ENCODE measurements at places on chromosomes 2 and 18. TPM values are rescaled to one million over a fixed set of nuclear protein-coding genes. Genes with fewer than 3 reads are reported as not detected.

DNA sequence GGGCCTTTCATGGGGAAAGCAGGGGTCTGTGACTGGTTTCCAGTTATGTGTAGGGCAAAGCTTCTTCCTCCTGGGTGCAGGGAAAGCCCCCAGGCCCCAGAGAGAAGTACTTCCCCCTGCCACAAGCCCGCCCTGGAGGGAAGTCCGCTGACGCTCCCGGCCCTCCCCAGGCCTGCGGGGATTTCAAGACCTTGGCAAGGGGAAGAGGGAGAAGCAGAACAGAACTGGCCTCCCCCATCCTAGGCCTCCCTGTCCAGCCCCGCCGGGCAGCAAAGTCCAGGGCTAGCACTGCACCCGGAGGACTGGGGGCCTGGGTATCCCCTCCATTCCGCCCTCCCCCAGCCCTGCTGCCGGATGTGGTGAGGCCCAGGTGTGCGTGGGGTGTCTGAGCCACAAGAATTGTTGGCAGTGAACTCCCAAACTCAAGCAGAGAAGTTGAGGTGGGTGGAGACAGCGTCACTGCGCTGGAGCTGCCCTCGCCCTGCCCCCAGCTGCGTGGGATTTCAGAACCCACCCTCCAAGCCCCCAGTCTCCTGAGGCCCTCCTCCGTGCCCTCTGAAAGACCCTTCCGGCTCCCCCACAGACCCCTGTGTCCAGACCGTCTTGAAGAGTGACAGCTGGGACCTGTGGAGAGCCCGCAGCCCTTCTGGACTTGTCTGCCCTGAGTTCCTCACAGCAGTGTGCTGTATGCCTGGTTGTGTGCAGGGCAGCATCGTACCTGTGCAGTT, 1.1 kb upstream of the DUSP2 start:
- peak; percentile 78 for DNase-seq

Gene LIPG
- 5.5 TPM for total RNA-seq

DNA sequence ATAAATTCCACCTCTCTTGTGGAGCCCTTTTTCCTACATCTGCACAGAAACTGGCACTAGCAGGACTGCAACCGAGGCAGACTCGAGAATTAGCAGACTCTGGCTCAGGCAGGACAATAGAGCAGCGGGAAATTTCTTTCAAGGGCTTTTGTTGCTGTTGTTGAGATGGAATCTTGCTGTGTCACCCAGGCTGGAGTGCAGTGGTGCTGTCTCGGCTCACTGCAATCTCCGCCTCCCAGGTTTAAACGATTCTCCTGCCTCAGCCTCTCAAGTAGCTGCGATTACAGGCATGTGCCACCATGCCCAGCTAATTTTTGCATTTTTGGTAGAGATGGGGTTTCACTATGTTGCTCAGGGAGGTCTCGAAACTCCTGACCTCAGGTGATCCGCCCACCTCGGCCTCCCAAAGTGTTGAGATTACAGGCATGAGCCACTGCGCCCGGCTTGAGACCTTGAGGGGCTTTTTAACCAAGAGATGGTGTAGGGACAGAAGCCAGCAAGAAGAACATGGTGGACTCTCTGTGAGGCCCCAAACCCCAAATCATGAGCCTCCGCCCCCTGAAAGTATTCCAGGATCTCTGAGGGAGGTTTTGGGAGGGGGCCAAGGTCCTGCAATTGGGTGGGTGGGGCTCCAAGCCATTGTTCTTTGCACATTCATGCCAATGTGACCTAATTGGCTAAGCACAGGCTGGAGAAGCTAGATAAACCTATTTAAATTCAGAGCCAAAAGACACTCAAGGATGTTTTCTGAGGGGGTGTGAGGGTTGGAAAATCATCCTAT, 68.4 kb upstream of the MSH2 start:
- DNase-seq, result peak; percentile 45

- DNase-seq, result no peak
Measured at GRCh38 chr2:225558399-225559071, 159.0 kb downstream of the NYAP2 start.

- DNase-seq, result peak; percentile 56
Measured at GRCh38 chr2:219567791-219568361, 3.5 kb downstream of the OBSL1 start.

- no peak for DNase-seq
Measured at GRCh38 chr2:86646865-86647264, 23.2 kb upstream of the RNF103 start.

Gene RESP18
- not detected for total RNA-seq

DNA sequence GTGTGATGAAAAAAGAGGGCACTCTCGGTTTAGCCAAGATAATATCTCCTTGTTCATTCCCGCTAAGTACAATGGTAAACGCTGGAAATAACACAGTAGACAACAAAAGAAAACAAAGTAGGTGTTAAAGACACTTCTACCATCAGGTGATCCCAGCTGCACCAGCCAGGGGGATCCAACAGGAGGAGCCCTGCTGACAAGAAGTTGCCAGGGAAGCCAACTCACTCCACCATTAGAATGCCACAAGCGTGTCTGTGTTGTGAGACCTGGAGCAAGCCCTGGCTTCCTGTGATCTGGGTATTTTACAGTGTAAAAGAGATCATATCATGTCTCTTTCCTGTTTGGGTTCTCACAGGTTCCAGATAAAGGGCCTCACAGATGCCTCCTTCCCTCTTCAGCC, 117.0 kb downstream of the GRB14 start:
- DNase-seq, result peak; percentile 19

Gene RPRM
- total RNA-seq, result 92.3 TPM

- DNase-seq, result no peak
Measured at GRCh38 chr18:56130481-56130880, 507.9 kb downstream of the TXNL1 start.

Gene GATA6
- total RNA-seq, result 37.7 TPM

- DNase-seq, result peak; percentile 59
Measured at GRCh38 chr18:77058290-77058835, 74.2 kb downstream of the MBP start.

- no peak for DNase-seq
Measured at GRCh38 chr2:150168595-150169236, 318.8 kb downstream of the RND3 start.

DNA sequence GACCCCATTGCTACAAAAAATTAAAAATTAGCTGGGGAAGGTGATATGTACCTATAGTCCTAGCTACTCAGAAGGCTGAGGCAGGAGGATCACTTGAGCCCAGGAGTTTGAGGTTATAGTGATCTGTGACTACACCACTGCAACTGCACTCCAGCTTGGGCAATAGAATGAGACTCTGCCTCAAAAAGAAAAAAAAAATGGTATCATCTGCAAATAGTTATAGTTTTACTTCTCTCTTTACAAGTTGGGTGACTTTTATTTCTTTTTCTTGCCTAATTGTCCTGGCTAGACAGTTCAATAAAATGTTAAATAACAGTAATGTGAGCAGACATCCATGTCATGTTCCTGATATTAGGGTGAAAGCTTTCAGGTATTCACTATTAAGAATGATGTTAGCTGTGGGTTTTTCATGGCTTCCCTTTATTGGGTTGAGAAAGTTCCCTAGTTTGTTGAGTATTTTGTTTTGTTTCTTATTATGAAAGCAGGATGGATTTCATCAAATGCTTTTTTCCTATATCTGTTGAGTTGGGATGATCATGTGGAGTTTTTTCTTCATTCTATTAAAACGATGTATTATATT, 24.9 kb upstream of the ACOXL start:
- no peak for DNase-seq

DNA sequence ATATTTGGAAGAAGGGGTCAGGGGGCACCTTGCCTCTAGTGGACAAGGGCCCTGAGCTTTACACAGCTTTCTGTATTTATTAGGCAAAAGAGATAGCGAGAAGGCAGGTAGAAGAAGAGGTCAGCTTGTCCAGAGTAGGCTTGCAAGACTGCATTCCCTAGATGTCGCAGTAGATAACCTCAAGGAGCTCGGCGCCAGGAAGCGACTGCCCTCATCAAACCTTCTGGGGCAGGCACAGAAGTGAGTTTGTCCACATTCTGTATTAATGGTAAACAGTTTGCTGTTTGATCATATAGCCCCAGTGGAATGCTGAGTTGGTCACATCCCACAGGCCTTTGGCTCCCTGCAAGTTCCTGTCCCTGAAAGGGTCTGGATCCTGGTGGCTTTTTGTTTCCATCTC, 7.0 kb downstream of the CHCHD5 start:
- no peak for DNase-seq

Gene VIL1
- 0.07 TPM for total RNA-seq

DNA sequence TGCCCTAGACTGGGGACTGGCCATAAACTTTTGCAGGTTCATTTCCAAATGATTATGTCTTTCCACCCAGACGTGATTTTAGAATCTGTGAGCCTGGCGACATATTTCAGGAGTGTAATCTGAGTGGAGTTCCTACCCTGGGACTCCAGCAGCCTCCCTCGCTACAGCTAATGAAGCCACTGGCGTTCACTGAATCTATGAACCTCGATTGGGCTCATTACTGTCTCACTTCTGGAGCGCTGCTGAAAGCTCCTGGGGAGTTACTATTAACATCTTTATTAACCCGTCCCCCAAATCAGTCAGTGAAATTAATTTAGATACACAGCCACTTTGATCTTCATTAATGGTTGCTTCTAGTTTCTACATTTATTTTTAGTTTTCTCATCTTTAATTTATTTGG, 56.5 kb downstream of the CDK15 start:
- no peak for DNase-seq

DNA sequence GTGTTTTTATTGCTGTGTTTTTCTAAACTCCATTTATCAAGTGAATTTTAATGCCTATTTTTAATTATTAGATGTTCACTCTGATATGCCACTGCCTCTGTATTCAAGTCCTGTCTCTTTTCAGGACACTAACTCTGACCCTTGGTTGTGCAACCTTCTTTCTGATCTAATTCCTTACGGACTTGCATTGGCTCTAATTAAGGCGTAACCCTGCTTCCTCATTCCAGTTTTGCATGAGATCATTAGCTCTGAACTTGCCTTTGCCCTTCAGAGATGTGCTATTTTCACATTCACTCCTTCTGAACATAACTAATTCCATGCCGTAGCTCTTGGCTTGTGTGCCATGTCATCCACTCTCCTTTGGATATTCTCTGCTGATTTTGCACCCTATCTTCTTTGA, 162.5 kb upstream of the TMEFF2 start:
- no peak for DNase-seq

GRCh38 chr2:237161189-237161588, 75.5 kb downstream of the COPS8 start:
- DNase-seq, result no peak

Gene CYB5A
- total RNA-seq, result 130 TPM

- DNase-seq, result no peak
Measured at GRCh38 chr2:205696331-205696926, 14.1 kb downstream of the NRP2 start.

GRCh38 chr2:235618039-235618438, 124.2 kb downstream of the AGAP1 start:
- DNase-seq, result no peak

GRCh38 chr2:65997961-65998360, 437.0 kb upstream of the MEIS1 start:
- DNase-seq, result no peak

DNA sequence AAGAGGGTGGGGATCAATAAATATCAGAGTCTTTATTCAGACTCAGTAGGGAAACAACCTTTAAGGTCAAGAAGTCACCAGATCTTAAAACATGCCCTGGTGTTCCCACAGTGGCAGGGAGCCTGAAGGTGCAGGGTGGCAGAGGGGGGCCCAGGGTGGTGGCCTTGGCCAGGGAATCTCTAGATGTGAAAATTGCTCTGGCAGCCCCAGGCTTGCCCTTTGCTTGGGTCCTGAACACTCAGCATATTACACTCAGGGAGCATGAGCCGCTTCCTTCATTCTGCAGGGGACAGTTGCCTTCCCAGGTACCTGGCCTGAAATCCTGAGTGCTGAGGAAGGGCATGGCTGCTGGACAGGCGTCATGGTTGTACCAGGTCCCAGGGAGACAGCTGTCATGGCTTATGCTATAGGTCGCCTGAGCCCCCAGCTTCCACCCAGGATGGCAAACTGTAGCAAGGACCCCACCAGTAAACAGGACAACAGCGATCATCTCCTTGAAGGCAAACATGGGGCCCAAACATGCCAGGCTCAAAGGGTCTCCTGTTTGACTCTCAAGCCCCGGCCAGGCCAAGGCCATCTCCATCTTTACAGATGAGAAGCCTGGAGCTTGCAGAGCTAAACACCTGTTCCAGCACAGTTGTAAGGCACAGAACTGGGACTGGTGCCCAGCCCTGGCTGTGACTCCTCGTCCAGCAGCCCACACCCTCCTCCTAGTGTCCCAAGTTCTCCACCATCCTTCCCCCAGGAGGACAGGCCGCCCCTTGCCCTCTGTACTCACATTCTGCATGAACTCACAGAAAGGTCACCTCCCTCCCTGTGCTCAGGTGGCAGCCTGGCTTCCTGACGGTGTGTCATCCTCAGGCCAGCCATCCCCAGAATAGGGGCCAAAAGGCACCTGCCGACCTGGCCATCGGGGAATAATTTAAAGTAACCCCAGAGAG, 14.6 kb downstream of the ABCG8 start:
- DNase-seq, result peak; percentile 10

Gene TGFA
- 1.3 TPM for total RNA-seq

GRCh38 chr2:20612925-20613916, 37.7 kb downstream of the HS1BP3 start:
- DNase-seq, result no peak

- DNase-seq, result peak; percentile 97
Measured at GRCh38 chr2:238097988-238098871, 1.9 kb upstream of the ESPNL start.

GRCh38 chr2:144048631-144049060, 471.3 kb downstream of the ZEB2 start:
- no peak for DNase-seq

Gene UGT1A10
- total RNA-seq, result not detected

DNA sequence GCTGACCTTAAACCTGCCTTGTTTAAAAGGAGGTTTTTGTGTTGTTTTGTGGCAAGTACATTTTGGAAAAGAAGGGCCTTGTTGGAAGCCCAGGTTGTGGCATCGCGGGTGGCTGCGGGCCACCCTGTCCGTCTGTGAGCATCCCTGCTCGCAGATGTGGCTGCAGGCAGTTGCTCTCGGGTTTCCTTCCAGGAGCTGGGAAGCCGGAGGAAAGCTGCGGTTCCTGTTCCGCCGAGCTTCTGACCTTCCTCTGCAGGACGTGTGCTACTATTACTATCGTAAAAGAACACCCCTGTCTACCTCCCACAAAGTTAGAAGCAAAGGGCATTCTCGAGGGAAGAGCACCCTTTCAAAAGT, 766 bp downstream of the MFF start:
- DNase-seq, result peak; percentile 47

- peak; percentile 16 for DNase-seq
Measured at GRCh38 chr2:85709401-85709811, 15.2 kb downstream of the GNLY start.

GRCh38 chr2:234427081-234428061, 69.5 kb downstream of the ARL4C start:
- DNase-seq, result peak; percentile 63

Gene SNTG2
- total RNA-seq, result 2.1 TPM

DNA sequence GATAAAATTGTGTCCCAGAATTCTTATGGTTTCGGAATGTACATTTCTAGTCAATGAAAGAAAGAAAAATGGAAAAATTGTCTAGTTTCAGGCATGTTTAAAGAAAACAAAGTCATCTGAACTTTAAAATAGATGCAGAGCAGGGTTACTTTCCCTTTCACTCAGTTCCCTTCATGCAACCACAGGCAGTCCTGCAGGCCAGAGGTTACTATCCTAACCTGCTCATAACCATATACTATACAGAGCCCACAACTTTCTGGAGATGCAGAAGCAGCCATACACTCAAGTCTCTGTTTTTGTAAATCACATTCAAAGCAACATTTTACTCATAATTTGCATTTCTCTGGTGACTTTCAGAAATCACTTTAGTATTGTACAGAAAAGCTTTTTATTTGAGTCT, 690.3 kb downstream of the MBD2 start:
- no peak for DNase-seq

GRCh38 chr18:5380586-5380985, 85.1 kb upstream of the ZBTB14 start:
- DNase-seq, result no peak

Gene EML6
- total RNA-seq, result 1.0 TPM

Gene EHBP1
- total RNA-seq, result 18.8 TPM
